Stimulated activated CD4-positive, alpha-beta T cell treated with anti-CD3 and anti-CD28 coated beads, Interleukin-12 subunit alpha, Interleukin-12 subunit beta, amount 100 ng/mL, for 48 hours (primary cell): ENCODE measurements at places on chromosomes 4 and X.

GRCh38 chr4:2478229-2478628 lies 9.3 kb downstream of the RNF4 start:
- DNase-seq: no peak

DNA sequence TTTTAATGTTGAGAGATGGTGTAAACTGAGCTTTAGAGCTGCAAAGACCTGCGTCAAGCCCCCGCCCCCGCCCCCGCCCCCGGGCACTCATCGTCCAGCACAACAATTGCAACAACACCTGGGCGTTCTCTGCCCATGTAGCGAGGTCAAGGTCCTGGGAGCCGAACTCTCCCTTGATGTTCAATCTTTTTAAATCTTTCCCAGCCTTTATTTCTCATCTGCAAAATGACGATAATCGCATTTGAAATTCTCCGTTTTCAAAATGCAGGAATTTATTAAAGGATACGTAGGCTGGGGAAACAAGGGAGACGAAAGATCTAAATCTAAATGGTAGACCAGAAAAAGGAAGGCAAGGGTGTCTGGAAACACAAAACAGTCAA lies 648 bp upstream of the MSMO1 start:
- DNase-seq: no peak

DNA sequence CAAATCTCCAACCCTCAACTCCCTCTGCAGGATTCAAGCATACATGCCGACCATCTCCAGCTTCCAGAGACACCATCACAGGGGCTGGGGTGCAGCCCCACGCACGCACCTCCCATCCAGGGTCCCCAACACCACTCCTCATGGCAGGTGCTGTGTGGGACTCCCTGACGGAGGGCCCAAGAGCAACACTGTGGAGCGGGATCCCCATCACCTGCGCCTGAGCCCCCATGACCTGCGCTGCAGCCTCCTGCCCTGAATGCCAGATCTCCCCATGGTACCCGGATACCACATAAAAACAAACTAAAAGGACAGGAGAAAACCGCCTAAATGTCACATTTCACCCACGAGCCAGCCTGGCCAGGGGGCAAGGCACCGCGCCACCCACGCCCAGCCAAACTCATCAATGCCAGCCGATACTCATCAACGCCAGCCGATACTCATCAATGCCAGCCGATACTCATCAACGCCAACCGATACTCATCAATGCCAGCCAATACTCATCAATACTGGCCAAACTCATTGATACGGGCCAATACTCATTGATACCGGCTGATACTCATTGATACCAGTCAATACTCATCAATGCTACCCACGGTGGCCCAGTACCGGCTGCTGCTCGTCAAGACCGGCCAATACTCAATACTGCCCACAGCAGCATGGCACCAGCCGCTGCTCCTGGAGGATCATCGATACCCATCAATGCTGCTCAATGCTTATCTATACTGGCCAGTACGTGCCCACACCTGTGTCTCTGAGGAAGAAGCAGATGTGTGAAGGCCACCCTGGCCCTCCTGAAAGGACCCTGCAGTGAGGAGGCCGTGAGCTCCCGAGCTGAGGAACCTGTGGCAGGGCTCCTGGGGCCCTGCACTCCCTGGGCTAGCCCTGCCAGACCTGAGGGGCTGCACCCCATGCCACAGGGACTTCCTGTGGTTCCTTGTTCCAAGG lies 6.2 kb downstream of the CTBP1 start:
- DNase-seq: no peak

DNA sequence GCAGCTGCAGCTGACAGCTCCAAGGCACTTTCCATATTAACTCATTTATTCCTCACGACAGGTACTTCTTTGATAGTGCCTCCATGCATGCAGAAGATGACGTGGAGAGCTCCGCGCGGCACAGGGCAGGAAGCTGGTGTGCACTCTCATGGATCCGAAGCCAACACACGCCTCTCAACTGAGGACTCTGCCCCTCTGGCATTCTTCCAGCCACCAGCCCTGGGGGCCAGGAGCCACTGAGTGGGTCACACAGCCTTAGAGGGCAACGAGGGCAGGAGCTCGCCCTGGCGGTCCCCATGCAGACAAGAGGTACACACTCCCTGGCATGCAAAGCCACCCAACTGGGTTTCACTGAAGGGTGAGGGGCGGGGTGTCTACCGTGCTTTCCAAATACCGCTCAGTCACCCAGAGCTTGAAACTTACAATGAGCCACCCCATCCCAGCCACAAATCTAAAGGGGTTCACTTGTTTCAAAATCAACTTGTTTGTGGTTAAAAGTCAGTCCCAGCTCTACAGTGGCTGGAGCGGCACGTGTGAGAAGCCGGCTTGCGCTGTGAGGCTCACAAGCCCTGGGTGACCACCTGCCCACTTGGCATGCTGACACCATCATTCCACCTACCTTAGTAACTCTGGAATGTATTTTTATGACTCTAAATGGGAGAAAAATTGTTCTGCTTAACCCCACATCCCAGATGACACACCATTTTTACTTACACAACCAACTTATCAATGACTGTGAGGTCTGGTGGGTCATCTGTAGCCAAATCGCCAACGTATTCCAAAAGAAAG lies 16.2 kb downstream of the NOP14 start:
- DNase-seq: no peak

DNA sequence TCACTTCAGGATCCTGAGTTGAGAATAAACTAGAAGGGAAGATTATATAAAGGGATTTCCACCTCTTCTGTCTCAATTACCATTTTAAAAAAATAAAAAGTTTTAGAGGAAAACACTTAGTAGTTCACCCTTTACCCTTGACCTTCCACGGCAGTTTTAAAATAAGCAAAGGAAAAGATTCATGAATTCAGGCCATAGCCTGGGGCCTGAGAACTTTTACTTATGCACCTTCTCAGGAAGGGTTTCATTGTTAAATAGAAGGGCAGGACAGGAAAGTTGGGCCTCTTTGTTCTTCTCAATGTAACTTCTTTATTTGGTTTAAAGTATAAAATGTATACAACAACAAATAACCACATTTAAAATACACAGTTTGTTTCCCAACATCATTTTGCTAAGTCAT lies 54.9 kb downstream of the PKD2 start:
- DNase-seq: no peak

GRCh38 chr4:141467225-141467624 lies 169.2 kb upstream of the IL15 start:
- no peak for DNase-seq

DNA sequence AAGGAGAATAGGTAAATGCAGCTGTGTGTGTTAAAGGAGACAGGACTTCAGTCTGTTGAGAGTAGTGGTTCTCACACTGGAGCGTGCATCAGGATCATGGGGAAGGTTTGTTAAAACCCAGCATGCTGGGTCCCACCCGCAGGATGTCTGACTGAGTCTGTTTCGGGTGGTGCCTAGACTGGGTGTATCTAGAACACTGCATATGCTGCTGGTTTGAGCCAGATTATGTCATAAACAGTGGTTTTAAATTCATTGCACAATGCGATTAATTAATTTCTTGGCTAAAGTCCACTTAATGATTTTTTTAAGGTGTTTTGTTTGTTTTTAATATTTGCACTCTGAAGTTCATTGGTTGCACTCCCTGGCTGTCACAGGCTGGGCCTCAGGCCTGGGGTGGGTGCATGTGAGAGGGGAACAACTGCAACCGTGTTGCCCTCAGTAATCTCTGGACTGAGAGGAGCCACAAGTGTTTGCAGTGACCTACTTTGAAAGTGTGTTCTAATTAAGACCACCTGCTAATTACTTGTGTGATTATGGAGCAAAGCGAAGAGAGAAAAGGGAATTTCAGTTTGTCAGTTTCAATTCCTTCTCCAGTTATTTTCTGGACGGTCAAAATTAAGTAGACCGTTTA lies 8.3 kb downstream of the HCCS start:
- DNase-seq: no peak

DNA sequence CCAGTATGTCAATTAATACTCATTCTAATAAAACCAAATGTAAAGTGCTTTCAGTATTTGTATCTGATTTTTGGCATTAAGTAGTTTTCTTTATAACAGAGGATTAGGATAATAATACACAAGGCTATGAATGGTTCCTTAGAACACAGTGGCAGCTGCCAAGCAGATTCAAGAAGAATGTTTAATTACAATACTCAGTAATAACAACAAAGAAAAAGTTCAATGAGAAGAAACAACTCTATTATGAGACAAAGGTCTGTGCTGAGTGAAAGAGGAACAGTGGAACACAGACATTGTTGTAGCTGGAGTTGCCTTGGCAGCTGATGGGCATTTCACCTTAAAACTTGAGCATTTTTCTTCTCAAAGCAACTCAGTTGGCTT lies 502.6 kb upstream of the NR3C2 start:
- no peak for DNase-seq

DNA sequence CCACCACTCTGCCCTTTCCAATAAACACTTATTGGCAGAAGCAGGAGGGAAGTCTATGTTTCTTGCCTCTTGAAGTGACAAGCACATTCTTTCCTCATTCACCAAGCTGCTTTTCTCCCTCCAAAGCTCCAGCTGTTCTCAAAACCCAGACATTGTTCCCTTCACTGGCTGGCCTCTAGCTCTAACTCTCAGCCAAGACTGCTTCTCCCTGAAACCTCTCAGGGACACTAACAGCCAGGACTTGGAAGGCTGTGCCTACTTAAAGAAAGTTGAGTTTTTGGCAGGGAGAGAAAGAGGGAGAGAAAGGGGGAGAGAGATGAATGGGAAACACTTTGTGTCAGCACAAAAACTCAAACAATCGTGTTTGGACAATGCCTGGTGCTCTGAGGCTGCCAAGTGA lies 99.5 kb downstream of the COX18 start:
- no peak for DNase-seq

GRCh38 chr4:20672262-20672661 lies 28.0 kb upstream of the PACRGL start:
- DNase-seq: no peak

GRCh38 chr4:23881052-23881501 lies 8.8 kb downstream of the PPARGC1A start:
- DNase-seq: no peak

- DNase-seq: no peak
Measured at GRCh38 chr4:38670109-38670901, 6.3 kb downstream of the KLF3 start.

DNA sequence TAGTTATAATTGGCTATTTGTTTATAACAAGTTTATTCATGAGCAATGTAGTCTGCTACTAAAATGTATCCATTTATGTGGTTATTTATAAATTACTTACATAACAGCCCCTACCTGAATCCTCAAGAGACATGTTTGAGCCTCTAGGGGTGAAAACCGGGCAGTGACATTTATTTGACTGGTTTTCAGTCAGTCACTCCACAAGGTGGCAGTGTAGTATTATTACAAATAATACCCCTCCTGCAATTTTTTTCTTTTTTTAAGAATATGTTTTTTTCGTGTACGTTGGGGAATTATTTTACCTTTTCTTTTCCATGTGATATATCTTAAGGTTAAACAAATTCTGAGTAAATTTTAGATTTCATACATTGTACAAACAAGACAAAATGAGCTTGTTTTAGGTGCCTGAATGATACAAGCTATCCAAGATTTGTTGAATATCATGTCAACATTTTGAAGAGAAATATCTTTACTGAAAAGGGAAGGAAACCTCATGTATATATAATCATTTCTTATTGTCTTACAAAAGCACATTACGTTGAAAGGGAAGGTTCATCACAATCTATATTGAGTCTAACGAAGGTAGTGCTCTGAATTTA lies 598.7 kb upstream of the TECRL start:
- no peak for DNase-seq
